ENCODE measurements at places on chromosomes 11 and 22.

DNA sequence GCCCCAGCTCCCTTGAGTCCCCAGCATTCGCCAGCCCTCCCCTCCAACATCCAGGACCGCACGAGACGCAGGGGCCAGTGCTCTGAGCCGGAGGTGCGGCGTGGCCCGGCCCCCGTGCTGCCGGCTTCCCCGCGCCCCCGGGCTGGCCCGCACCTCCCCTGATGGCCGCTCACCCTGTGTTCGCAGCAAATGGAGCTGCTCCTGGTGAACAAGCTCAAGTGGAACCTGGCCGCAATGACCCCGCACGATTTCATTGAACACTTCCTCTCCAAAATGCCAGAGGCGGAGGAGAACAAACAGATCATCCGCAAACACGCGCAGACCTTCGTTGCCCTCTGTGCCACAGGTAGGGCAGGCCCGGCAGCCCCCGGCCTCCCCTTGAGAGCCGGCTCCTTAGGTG, 2.7 kb downstream of the CCND1 start:
- DNase-seq = no peak

- DNase-seq = no peak
Observed at GRCh38 chr11:2164081-2164480, 3.1 kb upstream of the INS start.

DNA sequence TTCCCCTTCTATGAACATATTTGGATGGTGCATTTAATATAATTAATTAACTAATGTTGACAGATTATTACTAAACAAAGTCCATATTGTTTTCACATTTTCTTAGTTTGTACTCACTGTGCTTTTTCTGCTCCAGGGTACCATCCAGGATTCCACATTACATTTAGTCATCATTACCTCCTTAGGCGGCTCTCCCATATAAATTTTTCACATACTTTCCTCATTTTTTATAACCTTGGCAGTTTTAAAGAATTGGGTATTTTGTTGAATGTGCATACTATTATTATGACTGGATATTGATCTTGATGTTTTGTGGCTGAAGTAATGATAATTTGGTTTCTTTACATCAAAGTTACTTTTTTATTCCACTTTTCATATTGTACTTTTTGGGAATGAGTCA, 755.6 kb upstream of the ANO3 start:
- DNase-seq = no peak

- DNase-seq = no peak
Observed at GRCh38 chr22:28994522-28994921, 67.1 kb downstream of the C22orf31 start.

- DNase-seq = no peak
Observed at GRCh38 chr22:24187731-24188644, 6.7 kb downstream of the SUSD2 start.

- no peak for DNase-seq
Observed at GRCh38 chr22:35900483-35901168, 128.0 kb downstream of the RBFOX2 start.

DNA sequence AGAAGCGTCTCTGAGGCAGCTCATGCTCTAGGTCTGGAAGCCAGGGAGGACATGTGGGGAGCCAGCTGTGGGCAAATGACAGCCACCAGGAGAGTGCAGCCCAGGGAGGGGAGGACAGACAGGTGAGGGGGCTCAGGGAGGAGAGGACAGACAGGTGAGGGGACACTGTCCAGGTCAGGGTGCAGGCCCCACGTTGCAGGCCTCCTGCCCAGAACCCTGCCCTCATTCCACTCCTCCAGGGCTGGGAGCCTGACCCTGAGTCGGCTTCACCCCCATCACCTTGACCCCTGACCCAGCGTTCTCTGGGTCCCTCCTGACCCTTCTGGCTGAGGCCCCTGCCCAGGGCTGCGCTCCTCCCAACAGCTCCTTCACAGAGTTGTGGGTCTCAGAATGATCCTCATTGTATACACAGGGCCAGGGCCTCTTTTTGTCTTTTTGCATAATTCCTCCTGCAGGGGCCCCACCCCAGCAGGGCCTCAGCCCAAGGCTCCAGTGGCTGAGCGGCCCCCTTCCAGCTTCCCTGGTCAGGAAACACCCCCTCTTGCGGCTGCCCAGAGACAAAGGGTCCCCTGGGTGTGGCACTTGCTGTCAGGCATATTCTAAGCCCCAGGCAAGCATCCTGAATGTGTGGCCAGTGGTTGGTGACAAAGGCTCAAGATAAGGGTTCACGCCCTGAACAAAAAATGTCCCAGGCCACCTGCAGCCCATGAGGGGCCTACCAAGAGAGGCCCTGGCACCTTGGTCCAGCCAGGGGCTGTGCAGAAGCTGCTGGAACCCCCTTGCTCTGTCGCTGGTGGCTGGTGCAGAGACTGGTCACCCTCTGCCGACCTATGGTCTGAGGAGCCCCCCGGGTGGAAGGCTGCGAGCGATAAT, 853.0 kb downstream of the BRD1 start:
- DNase-seq = no peak

- DNase-seq = peak; percentile 78
Observed at GRCh38 chr22:25475257-25476022, 89.0 kb upstream of the GRK3 start.

GRCh38 chr11:128618603-128619002, 31.2 kb upstream of the ETS1 start:
- DNase-seq = no peak

DNA sequence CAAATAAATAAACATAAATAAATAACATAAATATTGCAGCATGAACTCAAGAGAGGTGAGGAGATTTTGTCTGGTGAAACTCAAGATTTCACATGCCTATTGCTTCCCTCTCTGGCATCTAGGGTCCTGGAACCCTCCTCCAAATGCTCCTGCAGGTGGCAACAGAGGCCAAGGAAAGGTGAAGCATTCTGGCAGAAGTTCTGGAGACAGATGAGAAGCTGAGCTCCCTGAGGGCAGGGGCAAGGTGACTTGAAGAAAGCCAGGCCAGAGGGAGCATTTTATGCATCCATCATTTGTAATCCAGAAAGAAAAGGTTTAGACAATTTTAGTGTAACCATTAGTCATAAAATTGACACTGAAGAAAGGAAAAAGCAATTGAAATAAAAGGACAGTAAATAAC, 64.9 kb downstream of the ENDOD1 start:
- DNase-seq = peak; percentile 50

GRCh38 chr22:31055635-31056159, 25.4 kb upstream of the SMTN start:
- DNase-seq = no peak

- no peak for DNase-seq
Observed at GRCh38 chr11:12216041-12216451, 105.7 kb downstream of the MICAL2 start.

- DNase-seq = no peak
Observed at GRCh38 chr22:33104147-33104854, 46.1 kb upstream of the SYN3 start.

GRCh38 chr11:71199226-71199820, 53.1 kb downstream of the SHANK2 start:
- DNase-seq = no peak

GRCh38 chr11:75635066-75635862, 33.6 kb downstream of the MAP6 start:
- peak; percentile 37 for DNase-seq
